SJCRH30 (cell line): ENCODE measurements at places on chromosomes 11 and 22. TPM values are rescaled to one million over a fixed set of nuclear protein-coding genes. Genes with fewer than 3 reads are reported as not detected.
A peak's percentile ranks its signal among the peaks of the same experiment; 100 is the strongest.

DNA sequence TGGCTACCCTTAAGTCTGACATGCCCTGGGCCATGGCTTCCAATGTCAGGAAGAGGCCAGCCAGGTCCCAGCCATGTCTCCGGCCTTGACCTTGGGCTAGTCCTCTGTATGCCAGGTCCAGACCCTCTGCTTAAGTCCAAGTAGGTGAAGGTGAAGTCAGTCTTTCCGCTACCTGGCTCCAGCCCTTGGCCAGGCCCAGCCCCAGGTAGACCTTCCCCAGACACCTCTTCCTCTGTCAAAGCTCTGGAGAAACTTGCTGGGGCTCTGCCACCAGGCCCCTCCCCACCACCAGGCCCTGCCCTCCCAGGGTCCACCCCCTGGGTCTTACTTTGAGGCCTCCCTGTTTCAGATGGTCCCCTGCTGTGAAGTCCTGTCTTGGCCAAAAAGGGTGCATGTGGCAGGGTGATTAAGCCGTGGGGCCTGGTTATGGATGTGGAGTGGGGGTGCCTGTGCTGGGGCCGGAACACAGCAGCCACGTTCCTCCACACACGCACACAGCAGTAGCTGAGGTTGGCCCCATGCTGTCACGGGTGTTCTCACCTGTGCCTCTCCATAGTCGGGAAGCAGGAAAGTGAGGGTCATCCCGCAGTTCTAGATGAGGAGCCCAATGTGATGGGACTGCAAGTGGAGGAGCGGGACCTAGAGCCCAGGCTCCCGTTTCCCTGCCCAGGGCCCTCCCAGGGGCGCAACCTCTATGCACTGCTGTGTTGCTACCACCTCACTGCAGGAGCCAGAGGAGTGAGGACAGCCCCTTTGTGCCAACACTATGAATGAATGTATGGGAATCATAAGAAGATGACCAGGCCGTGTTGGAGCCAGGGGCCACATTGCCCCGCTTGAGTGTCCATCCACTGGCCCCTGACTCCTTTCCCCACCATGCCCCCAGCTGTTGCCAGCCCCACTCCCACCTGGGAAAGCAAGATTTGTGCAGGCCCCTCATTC, 72.2 kb downstream of the LINC01488 start:
- DNase-seq: no peak

DNA sequence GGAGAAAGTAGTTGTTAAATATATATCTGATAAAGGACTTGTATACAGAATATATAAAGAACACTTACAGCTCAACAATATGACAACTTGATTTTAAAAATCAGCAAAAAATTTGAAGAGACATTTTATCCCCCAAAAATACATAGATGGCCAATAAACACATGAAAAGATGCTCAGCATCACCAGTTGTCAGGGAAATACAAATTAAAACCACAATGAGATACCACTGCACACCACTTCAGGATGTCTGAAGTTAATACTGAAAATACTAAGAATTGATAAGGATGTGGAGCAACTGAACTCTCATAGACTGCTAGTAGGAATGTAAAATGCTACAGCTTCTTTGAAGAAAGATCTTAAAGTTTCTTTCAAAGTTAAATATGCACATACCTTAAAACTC, 49.2 kb downstream of the KREMEN1 start:
- DNase-seq: no peak

GRCh38 chr11:114738954-114739353, 60.6 kb downstream of the NXPE2 start:
- peak; percentile 9 for DNase-seq

DNA sequence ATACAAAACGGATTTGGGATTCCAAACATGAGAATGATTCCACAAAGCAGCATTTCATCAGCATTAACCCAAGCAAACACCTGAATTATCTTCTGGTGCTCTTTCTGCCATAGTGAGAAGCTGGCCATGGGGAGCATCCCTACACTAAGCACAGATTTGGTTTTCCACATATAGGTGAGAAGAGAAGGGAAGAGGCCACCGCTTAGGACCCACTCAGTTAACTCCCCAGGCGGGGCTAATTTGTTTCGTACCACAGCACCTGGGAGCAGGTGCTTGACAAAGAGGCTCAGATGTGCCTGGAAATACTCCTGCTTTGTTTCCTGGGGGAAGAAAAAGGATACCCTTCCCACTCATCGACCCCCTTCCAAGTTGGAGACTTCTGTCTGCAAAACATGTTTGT, 64.2 kb downstream of the RAB30 start:
- no peak for DNase-seq

INPP5J gene
- 0.10 and 0.12 TPM in 2 replicates for total RNA-seq

DNA sequence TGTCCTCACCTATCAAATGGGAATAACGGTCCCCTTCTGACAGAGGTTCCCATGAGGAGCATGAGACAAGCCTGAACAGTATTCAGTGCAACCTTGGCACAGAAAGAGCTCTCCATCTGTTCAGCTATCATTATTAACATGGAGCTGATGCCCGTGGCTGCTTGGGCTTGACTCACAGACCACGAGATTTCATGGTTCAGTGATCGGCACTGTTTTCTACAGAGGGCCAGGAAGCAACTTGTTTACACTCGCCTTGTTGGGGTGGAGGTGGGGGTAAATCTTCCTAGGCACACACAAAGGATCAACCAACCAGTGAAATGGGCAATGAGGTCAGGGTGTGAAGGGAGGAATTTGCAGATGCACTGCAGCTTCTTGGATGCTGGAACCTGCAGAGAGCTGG, 88.2 kb downstream of the CWC15 start:
- DNase-seq: peak; percentile 61

DNA sequence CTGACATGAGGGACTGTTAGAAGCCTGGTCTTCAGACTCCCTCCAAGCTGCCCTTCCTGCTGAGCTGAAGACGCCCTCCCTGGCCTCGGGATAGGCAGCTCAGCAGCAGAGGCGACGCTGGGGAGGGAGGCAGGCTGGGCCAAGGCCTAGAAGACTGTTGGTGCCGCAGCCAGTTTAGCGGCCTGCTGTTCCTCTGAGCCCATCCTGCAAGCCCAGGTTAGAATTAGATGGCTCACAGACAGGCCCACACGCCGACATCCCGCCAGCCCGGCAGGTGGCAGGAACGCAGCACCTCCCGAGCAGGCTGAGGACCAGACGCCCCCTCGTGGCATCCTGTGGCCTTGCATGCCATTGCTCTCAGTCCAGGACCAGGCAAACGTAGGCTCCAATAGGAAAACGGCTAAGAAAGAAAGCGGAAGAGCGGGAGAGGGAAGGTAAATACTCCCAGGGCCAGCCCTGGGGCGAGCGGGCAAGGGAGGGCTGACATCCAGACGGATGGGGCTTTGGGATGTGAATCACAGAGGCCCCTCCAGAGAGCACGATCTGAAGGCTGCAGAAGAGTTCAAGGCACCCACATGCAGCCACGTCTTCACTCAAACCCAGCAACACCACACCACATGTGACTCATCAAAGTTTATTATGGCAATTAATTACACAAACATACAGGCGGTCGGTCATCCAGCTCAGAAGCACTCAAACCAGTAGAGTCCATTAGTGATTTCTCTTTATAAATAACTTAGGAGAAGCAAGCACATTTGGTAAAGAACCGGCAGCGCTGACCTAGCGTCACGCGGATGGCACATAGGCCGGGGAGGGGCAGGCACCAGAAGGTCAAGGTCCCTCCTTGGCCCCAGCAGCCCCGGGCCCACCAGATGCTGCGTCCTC, 27.6 kb downstream of the CD5 start:
- DNase-seq: peak; percentile 83

DNA sequence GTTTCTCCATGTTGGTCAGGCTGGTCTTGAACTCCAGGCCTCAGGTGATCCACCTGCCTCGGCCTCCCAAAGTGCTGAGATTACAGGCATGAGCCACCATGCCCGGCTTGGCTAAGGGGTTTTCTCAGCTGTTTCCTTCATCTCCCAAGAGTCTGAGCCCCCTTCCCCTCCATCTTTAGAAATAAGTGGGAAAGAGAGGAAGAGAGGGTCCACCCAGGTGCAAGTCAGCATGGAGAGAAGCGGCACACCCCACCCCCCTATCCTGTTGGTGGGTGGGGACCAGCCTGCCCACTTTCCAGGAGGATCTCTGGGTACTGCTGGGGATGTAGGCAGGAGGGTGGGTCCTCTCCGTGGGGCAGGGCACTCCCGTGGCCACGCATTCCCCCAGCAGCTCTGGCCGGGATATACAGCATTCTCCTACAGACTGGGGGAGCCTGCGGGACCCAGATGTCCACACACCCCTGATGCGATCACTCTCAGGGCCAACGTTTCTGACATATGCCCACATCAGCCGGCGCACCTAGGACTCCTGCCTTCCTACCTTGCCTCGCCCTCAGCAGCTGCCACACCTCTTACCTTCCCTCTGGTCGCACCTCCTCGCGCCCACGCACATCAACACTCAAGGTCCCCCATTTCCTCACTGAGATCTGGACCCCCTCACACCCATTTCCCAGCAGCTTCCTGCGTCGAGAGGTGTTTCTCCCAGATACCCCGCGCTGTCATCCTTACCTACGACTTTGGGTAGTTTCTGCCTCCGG, 8.9 kb downstream of the SCARF2 start:
- DNase-seq: no peak

DNA sequence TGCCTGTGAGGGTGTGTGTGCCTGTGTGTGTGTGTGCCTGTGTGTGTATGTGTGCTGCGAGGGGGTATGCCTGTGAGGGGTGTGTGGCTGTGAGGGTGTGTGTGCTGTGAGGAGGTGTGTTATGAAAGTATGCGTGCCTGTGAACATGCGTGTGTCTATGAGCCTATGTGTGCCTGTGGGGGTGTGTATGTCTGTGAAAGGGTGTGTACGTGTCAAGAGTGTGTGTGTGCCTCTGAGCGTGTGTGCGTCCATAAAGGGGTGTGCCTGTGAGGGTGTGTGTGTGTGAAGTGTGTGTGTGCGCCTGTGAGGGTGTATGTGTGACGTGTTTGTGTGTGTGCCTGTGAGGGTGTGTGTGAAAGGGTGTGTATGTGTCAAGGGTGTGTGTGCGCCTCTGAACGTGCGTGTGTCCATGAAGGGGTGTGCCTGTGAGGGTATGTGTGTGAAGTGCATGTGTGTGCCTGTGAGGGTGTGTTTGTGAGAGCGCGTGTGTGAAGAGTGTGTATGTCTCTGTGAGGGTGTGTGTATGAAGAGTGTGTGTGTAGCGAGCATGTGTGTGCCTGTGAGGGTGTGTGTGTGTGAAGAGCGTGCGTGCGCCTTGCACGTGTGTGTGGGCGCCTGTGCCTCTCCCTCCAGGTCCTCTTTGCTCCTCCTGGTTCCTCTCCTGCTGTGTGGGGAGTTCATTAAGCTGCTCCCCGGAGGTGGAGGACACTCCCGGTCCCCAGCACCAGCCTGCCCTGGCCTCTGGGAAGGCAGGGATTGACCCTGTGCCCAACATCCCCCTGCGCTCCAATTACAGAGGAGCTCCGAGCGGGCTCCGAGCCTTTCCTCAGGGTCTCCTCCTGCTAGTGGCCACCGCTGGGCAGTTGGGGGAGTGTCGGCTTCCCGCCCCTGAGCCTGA, 53.3 kb downstream of the CACNA1I start:
- no peak for DNase-seq

DNA sequence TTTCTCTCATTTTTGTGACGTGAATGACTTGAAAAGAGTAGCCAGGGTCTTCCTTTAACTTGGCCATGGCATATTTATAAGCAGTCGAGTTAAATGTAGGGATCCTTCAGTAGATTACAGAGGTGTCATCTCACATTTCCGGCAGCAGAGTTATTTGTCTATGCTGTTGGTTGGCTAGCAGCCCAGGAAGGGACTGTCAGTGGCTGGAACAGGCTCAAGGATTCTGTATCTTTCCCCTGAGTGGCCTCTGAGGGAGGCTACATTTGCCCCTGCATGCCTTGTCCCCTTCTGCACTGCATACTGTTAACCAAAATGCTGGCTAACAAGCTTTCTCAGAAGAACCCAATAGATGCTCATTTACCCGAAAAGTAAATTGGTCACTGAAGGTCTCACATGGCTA, 187.6 kb downstream of the PGR start:
- DNase-seq: peak; percentile 9

CABP4 gene
- total RNA-seq: 1.2 and 2.6 TPM in 2 replicates

GRCh38 chr11:128235958-128236357, 351.4 kb downstream of the ETS1 start:
- peak; percentile 10 for DNase-seq

GRCh38 chr11:61826930-61827570, 1.1 kb upstream of the FADS2 start:
- DNase-seq: no peak

DNA sequence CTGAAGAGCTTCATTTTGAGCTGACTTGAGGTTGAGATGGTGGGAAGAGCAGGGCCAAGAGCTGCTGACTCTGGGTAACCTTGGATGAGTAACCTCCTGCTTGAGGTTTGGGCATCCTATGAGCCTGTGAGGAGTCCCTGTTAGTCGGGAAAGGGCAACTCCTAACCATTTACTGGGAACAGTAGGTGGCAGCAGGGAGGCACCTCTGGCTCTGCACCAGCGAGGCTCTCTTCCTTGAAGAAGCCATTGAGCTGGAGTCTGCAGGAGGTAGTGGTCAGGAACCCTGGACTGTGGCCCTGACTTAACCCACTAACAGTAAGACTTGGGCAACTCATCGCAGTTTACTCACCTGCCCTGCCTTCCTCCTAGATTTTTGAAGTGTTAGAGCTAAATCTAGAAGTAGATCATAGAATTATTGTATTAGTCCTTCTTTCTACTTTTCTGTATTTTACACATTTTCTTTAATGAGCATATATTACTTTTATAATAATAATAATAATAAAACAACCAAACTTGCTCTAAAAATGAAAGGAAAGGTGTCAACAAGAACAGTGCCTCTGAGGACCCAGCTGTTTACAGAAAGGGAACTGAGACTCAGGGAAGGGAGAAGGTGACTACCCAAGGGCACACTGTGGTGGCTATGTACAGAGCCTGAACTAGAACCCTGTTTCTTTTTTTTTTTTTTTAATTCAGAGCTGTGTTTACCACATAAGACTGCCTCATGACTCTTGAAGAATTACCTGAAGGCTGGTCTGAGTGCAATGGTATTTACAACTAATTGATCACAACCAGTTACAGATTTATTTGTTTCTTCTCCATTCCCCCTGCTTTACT, 47.5 kb downstream of the MEI1 start:
- peak; percentile 86 for DNase-seq

SLC22A6 gene
- total RNA-seq: not detected in 2 replicates

DNA sequence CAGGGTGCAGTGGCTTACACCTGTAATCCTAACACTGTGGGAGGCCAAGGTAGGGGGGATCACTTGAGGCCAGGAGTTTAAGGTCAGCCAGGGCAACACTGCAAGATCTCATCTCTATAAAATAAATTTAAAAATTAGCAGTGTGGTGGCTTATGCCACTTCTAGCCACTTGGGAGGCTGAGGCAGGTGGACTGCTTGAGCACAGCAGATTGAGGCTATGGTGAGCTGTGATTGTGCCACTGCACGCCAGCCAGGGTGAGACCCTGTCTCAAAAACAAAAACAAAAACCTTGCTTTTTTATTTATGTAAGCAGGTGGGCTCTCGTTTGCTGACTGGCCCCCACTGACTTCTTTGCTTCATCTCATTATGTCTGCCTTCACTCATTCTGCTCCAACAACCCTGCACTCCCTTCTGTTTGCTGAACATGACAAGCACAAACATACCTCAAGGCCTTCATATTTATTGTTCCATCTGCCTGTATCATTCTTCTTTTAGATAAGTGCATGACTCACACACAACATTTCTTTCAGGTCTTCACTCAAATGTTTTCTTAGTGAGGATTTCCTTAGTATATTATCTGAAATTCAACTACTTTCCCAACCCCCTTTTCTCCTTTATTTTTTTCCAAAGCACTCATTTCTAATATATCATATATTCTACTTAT, 32.4 kb upstream of the CLNS1A start:
- DNase-seq: no peak
